ENCODE measurements at places on chromosomes 3 and 15.

DNA sequence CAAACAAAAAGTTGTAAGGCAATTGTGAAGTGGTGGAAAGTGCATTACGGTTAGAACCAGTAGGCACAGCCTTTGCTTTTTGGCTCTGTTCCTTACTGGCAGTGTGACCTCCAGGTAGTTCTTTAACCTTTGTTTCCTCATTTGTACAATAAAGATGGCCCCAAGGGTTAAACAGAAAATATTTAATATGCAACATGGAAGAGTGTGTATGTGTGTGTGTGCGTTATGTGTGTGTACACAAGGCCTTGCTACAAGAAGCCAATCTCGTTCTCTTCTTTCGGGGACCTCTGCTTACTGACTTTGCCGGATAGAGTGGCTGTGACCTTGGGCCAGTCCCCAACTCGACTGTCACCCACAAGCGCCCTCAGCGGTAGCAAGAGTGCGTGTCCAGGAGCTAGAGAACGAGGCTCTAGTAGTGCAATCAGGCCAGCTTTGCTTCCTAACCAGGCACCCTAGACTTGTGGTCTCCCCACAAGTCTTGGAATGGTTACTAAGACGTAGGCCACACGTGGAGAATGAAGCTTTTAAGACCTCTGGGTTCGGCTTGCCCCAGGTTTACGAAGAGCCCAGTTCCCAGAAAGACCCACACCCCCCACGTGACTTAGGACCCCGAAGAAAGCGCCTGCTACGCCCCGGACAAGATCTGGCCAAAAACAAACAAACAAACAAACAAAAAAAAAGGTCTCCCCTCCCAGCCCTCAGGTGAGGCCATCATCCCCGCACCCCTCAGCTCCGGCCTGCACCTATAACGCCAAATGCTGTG is 593 bp downstream of the CIAO2A start:
- no peak for DNase-seq

DNA sequence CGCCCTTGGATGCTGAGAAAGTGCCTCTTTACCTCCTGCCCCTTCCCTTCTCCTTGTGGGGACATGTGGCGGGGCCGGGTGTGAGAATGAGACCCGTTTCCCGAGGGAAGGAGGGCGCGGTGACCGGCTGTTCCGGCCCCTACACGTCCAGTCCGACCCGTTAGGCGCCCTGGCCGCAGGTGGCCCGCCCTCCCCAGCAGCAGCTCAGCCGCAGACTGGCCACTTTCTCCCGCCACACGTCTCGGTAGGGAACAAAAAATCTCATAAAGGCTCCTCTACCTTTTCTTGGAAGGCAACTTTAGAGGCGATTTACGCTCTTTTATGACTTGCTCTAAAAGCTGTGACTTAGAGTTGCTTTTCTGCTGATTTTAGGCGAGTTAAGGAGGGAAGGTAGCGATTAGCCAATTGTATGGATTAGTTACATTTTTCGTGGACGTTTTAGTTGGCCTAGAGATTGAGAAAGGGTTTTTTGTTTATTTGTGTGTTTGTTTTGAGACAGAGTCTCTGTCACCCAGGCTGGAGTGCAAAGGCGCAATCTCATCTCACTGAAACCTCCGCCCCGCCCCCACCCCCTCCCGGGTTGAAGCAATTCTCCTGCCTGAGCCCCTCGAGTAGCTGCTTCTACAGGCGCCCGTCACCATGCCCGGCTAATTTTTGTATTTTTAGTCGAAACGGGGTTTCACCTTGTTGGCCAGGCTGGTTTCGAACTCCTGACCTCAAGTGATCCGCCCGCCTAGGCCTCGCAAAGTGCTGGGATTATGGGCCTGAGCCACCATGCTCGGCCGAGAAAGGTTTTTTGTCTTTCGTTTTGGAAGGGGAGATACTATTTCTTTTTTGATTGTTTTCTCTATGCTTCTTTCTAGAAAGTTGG is 8.3 kb upstream of the PGPEP1L start:
- no peak for DNase-seq

DNA sequence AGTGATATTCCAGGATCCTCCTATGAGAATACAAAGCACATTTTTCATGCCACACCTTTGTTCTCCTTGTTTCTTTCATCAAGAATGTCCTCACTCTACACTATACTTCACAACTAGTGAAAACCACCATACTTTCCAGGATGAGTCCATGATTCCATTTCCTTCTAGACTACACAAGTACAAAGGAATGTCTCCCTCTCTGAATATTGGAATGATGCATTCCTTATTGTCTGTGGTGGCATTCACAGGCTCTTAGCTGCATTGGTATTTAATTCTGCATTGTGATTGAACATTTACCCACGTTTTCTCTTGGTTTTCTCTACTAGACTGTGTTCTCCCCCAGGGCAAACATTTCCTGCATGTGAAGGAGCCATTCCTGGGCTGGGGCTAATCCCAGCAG is 217.5 kb downstream of the RAP2B start:
- DNase-seq, result no peak

- DNase-seq, result no peak
Measured at GRCh38 chr3:149657926-149658743, at the start of gene WWTR1. Gene WWTR1, minus strand, starts transcription at chr3:149658025. Its CDS starts 719 bp downstream, at chr3:149657306.

DNA sequence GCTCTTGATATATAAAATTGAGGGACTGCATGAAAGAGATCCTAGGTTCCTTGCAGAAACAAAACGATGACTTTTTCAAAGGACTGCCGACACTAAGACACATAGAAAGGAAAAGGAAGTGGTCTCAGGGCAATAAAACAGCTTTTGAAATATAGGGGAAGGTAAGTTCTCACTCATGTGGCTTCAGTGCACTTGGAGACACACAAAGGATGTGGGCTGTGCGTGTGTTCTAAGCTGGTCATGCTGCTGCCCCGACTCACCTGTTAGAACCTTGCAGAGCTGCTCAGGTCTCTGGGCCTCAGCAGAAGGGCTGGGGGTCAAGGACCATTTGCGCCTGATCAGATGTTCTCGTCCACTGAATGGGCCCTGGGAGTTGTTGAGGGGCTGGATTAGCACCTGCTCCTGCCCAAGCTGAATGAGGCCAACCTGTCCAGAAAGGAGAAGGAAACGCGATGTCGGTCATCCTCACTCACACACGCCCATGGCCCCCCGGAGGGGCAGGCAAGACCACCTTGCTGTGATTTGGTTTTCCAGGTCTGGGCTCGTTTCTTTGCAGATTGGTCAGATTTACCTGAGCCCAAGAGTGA is 11.1 kb downstream of the ADAMTS17 start:
- no peak for DNase-seq

Measured in activated CD8-positive, alpha-beta memory T cell treated with anti-CD3 and anti-CD28 coated beads for 1 hour (primary cell).